Fibroblast of gingiva (primary cell): ENCODE measurements at places on chromosomes 2 and 18.
A peak's percentile ranks its signal among the peaks of the same experiment; 100 is the strongest.

- no peak for DNase-seq
Observed at GRCh38 chr18:66078925-66079800, 328.4 kb downstream of the CDH7 start.

DNA sequence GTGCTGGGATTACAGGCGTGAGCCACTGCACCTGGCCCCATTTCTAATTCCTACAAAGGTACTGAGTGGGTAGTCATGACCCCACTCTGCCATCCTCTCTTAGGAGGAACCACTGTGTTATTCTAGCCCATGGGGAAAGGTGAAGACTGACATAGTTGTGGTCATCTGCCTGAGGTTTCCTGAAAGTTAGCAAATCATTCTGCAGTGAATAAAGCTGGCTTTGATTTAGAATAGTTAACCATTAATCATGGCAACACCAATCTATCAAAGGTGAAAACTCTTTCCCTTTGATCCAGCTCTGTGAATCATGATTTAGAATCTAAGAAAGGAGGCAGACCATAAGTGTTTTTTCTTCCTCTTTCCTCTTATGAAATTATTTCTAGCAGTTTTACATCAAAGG, 50.8 kb downstream of the SUMO1 start:
- no peak for DNase-seq

GRCh38 chr2:174763780-174764179, 492 bp downstream of the CHRNA1 start:
- no peak for DNase-seq

DNA sequence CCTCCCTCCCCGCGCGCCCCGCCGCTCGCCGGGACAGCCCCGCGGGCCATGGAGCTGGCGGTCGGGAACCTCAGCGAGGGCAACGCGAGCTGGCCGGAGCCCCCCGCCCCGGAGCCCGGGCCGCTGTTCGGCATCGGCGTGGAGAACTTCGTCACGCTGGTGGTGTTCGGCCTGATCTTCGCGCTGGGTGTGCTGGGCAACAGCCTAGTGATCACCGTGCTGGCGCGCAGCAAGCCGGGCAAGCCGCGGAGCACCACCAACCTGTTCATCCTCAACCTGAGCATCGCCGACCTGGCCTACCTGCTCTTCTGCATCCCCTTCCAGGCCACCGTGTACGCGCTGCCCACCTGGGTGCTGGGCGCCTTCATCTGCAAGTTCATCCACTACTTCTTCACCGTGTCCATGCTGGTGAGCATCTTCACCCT, 865 bp downstream of the GALR1 start:
- DNase-seq = no peak

DNA sequence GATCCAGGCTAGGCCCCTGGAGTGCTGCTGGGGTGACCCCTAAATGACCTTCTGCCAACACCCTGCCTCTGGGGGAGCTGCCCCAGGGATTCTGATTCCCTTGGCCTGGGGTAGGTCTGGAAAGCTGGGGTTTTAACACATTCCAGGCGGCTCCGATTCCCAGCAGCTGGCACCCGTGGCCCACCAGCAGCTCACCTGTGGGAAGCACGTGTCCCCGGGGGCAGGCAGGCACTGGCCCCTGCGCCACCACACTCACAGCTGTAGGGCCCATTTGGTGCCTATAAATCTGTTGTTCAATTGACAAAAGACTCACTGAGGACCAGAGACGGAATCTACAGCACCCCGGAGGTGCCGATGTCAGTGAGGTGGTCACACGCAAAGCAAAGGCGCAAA, 4.1 kb upstream of the KLHL30 start:
- no peak for DNase-seq

GRCh38 chr2:12273111-12273510, 443.6 kb upstream of the TRIB2 start:
- no peak for DNase-seq

DNA sequence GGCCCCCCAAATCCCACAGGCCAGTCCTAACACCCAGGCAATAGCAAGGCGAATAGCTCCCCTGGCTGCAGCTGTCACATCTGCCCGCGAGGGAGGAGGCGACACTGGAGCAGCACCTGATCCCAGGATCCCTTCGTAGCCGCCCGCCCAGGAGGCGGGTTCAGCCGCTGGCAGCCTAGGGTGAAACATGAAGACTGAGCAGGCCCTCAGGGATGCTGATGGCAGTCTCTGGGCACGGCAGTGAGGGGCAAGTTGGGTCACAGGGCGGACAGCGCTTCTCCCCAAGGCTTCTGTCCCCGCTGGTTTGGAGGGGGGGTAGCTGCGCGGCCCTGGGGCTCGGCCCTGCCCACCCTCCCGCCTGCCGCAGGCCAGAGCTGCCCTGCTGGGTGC, 1.9 kb downstream of the DNMT3A start:
- no peak for DNase-seq

DNA sequence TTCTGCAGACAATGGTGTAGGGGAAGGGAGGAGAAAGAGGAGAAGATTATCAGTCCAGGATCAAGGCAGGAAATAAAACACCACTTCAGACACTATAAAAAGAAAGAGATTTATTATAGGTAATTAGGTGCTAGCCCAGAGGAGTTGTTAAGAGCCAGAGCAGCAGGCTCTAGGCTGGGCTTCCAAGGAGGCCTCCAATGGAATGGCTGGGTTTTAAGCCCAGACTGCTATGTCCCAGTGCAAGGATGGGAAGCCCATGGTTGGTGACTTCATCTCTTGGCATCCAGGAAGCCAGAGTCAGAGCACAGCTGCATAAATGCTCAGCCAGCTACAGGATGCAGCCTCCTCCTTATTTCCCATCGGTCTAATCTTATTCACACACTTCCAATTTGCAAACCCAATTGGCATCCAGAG, 95.6 kb downstream of the LAMA3 start:
- peak; percentile 36 for DNase-seq

DNA sequence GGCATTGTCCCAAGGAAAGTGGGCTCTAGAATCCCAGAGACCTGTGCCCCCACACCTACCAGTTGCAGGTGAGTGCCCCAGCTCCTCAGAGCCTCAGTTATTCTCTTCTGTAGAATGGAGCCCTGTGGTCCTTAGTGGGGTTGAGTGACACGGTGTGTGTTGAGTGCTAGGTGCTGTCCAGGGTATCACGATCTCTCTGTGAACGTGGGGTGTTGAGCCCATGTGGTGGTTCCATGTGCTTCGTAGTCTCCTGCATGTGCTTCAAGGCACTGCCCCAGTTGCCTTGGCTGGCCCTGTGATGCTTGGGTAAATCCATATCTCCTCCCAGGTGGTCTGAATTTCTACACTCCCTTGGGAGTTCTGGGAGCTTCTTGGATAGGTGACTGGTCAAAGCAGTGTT, 54.9 kb downstream of the SH3RF3 start:
- no peak for DNase-seq

GRCh38 chr2:123262856-123263255, 762.2 kb upstream of the CNTNAP5 start:
- no peak for DNase-seq

DNA sequence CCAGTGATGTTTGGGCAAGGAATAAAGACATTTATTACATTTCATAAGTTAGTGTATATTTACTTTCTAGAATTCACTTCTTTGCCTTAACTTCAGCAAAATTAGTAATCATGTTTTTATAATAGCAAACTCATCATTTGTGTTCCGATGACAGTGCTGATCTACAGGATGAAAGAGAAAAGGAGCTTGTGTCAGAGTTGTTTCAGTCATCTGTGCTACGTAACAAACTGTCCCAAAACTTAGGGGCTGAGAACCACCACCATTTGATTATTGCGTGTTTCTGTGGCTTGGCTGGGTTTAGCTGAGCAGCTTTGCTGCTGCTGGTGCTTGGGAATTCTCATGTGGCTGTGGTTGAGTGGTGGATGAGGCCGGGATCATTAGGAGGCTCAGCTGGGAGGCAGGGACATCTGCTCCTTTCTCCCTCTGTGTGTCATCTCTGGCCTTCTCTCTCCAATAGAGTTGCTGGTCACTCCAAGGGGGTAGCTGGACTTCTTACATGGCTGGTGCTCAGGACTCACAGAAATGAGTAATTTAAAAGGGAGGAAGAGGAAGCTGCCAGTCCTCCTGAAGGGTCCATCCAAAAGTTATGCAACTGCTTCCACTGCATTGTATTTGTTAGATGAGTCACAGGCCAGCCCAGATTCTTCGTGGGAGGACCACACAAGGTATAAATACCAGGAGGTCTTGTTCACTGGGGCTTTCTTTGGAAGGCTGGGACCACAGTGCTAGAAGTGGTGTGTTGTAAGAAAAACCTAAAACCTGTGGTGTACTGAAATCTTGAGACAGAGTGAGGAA, 43.4 kb upstream of the HAAO start:
- DNase-seq = peak; percentile 93

DNA sequence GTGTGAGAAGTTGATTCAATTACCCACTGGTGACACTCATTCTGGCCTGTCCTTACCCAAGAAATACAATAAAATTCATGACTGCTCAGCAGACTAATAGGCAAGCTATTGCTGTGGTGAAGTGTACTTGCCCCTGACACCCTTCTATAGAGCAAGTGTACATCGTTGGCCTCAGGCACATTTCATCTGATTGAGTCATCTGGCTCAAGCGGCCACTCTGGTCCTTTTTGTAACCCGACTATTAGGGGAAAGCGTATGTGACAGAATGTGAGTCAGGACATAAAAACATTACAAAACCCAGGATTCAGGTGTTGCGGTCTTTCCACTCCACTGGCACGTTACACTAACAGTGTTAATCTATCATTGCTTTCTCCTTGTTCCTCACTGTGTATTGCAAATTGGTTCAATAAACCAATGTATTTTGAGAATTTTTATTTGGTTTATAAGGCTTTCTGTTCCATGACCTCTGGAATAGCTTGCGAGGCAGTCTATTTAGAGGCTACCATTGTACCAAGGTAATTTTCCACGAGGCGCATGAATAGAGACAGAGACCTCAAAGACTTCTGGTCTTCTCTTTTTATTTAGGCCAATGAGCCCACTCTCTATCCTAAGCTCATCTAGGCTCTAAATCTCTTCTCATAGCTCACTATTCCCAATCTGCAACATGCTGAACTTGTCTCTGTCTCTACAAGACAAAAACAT, 10.2 kb upstream of the TTC32 start:
- peak; percentile 88 for DNase-seq

DNA sequence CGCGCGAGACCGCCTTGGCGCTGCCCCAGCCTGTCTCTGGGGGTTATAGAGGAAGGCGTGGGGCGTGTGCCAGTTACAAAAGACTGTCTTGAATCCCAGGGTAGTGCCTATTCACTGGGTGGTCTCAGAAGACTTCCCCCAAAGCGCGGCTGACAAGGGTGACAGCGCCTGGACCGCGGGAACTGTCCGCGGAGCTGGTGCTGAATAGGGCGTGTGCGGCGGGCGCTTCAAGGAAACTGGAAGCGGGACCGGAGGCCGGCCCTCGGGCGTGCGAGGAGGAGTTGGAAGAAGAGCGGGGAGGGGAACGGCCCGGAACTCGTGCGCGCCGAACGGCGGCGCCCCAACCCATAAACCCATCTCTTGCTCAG, 2.3 kb downstream of the EGR4 start:
- peak; percentile 34 for DNase-seq

GRCh38 chr2:66212749-66213148, 222.2 kb upstream of the MEIS1 start:
- DNase-seq = no peak

GRCh38 chr2:178152033-178152432, 39.8 kb downstream of the RBM45 start:
- DNase-seq = peak; percentile 68

DNA sequence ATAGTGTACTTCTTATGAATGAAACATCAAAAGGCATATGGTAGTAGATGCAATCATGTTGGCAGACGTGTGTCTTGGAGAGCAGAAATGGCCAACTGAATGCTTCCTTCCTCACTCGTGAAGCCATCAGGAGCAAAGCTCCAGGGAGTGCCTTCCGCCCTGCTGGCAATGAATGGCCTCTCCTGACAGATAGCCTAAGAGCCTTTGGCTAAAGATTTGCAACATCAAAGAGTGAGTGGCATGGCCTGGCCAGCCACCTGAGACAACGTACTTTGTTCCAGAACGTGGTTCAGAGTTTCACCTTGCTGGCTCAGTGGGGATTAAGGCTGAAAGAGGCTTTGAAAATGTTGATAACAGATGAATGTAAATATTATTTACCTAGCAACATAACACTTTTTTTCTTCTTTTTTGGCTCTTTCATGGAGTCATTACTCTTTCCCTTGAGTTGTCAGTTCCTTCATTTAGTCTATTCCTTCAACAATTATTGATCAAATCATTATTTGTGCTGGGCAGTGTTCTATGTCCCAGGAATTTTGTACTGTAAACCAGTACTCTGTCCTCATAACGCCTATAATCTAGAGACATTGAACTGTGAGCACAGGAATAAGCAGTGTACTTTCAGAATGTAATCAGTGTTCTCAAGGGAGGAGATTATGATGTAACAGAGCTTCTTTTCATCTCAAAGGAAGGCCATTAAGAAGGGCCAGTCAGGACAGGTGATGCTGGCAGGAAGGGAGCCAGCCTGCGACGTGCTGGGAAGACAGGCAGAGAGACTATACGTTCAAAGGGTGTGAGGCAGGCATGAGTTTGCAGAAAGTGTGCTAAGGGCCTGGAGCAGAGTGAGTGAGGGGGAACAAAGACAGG, 59.4 kb upstream of the SH3RF3 start:
- DNase-seq = no peak

GRCh38 chr2:236866542-236867340, 218.9 kb upstream of the COPS8 start:
- no peak for DNase-seq

- no peak for DNase-seq
Observed at GRCh38 chr2:84373391-84373790, 85.7 kb downstream of the SUCLG1 start.

DNA sequence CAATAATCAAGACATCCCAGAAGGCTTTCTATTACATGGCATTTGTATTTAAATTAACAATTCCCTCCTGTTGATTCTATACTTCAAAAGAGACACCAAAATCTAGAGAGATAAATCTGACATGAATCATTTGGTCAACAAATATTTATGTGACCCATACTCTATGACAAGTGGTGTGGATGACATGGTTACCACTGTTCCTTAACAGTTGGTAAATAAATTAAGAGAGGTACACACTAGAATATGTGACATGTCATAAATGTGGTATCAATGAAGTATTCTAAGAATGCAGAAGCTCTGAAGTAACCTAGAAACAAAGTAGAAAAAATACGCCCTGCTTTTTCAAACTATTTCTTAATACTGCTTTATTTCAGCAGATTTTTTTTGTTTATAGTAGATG, 255.4 kb downstream of the EXOC6B start:
- DNase-seq = peak; percentile 29

- no peak for DNase-seq
Observed at GRCh38 chr18:10856132-10856531, 293.2 kb downstream of the PIEZO2 start.

DNA sequence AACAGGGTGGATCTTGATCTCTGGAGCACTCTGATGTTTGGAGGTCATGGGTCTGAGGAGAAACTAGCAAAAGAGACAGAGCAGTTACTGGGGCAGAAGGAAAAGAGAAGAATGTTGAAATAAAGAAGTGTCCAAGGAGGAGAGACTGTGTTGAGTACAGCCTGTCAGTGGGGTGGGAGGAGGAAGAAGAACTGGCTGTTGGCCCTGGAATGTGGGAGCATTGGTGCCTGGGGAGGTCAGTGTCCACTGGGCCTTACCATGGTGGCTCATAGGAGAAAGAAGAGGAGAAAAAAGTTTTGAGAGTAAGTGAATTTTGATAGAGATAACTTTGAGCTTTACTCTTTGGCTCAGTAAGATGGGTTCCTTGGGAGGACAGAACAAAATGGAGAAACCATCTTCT, 499.0 kb downstream of the TXNL1 start:
- DNase-seq = no peak
